ENCODE measurements at places on chromosomes 3 and 15.

GRCh38 chr15:98800437-98801233 is 152.3 kb downstream of the IGF1R start:
- no peak for DNase-seq

DNA sequence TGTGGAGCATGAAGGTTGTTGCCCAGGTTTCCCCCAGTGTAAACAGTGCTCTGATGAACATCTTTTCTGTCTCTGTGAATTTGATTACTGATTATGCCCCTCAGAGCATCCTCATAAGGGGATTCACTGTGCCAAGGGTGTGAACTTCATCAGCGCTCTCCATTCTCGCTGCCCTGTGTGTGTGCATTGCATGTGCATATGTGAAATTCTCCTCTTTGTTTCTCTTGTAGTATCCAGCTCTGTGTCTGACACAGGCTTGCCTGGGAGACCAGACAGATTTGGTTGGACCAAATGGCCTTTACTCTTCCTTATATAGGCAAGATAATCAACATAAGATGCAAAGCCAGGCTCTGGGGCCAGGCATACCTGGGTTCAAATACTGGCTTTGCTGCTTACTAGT is 21.9 kb downstream of the CACNA2D3 start:
- DNase-seq = no peak

DNA sequence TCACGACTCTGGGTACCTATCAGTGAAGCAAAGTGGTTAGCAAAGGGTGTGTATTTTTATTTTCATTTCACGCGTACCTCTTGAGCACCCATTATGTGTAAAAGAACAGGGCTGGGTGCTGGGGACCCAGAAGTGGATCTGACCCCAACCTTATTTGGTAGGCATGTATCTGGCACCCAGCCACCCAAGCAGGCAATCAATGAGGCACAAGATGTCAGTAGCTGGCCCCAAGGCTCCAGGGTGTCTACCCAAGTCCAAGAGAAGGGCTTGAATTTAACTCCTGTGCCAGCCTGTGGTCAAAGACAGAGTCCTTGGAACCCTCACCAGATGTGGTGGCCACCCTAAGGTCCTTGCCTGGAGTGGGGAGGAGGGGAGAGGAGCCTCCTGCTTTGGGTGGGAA is 5.7 kb downstream of the PLEKHO2 start:
- DNase-seq = no peak

DNA sequence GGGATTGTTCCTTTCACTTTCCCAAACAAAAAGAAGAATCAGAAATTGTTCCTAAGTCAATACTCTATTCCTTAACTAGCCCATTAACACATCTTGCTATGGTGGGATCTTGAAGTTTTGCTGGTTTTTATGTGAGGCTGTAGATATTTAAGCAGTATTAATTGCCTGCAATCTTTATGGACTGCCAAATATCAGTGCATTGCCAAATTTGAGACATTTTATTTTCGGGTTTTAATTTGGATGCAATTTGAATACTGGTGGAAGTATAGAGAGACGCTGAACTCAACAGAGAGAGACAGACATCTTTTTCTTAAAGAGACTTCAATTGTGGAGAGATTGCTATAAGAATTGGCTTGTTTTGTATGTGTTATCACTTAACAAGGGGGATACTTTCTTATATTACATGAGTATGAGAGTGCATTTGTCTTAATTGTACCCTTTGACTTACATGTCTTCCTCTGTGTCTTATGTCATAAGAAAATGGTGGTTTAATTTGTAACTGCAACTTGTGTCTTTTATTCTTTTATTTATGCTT is 10.0 kb downstream of the CADM2 start:
- DNase-seq = no peak

- no peak for DNase-seq
Measured at GRCh38 chr15:89356634-89357298, 22.1 kb upstream of the POLG start.

DNA sequence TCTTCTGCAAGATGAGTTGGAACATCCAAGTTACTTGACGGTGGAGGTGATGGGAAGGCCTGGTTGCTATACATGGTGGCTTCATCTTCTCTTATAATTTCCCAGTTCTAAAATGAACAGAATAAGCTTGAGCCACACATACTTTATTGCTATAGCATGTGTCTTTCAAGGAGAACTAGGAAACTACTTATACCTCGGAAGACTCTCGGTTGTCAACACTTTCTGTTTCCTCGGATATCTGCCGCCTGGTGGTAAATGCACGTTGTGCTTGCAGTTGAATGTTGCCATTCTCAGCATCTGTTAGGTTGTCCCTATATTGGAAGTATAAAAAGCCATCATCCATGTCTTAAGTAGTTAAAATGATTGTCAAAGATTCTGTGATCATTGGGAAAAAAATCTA is 117.5 kb upstream of the PRTG start:
- no peak for DNase-seq

GRCh38 chr15:65027593-65027992 is 1.8 kb downstream of the MTFMT start:
- DNase-seq = no peak

DNA sequence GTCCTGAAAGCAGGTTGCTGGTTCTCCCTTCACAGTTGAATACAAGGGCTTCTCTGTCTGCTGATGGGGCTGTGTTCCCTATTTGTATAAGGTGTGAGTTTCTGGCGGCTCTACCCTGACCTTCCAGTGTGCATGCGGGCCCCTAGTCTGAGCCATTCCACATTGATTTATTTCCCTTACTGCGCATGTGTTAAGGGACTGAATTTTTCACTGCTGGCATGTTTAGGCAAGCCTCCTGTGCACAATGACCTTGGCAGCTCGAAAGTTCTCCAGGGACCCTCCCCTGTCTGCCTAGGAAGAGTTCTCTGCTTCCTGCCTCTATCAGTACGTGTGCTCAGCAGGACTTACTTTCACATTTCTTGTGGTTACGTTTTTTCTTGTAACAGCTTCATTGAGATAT is 11.4 kb downstream of the TRAK1 start:
- DNase-seq = no peak

DNA sequence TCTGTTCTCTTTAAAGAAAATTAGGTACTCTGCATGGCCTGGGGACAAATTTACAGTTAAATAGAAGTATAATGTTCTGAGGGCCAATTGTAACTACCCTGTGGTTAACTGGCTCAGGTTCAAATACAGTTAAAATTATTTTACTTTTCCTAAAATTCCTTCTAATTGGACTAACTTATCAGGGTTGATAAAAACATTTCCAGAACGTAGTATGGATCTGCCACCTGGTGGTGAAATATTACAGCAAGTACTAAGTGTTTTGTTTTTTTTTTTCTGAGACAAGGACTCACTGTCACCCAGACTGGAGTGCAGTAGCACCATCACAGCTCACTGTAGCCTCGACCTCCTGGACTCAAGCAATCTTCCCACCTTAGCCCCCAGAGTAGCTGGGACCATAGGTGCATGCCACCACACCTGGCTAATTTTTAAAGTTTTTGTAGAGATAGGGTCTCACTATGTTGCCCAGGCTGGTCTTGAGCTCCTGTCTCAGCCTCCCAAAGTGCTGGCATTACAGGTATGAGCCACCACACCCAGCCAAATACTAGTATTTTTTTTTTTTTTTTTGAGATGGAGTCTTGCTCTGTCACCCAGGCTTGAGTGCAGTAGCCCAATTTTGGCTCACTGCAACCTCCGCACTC is 29.2 kb downstream of the NEO1 start:
- no peak for DNase-seq

DNA sequence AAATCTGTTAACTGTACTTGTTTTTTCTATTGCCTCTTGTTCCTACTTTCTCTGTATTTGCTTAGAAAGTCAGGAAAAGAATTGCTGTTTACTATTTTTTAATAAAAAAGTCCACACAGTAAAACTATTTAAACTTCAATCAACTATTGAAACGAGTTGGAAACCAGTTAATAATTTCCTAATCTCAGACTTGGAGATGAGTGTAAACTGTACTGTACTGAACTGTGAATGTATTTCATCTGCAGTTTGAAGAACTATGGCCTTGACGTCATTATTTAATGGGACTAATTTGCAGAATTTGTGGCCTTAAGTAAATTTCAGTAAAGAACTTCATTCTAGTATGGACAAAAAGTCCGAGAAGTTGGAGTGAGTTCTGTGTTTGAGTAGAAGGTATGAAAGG is 89.1 kb downstream of the LRRC28 start:
- no peak for DNase-seq
